ENCODE measurements at places on chromosomes 12 and 14.

GRCh38 chr14:29242755-29243754, 476.5 kb downstream of the FOXG1 start:
- peak; percentile 61 for DNase-seq

- no peak for DNase-seq
Observed at GRCh38 chr12:92070054-92070863, 75.4 kb downstream of the BTG1 start.

GRCh38 chr12:113260636-113261300, 39.5 kb downstream of the TPCN1 start:
- no peak for DNase-seq

DNA sequence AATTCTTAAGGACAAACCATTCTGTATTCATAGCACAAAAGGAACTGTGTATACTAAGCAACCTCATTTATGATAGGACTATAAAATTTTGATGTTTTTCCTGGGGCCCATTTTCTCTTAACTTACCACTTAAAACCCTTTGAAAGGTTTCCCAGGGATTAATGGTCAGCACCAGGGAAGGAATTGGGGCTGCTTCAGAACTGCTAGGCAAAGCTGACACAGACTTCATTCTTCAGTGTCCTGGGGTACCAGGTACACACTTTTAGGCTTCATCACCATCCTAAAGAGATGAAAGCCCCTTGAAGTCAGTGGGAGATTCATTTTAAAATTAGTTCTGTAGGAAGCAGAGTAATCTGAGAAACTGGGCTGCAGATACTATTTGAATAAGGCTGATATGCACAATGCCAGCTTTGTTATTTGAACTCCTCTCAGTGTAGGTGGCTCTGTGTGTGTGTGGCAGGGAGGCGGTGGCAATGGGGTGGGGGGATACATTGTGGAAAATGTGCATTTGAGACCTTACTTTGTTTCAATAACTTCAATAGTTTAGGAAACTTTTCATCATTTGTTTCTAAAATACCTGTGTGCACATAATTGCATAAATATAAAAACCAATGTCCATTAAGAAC, 329.3 kb upstream of the DCN start:
- DNase-seq: no peak

GRCh38 chr14:74524076-74524811, 30.7 kb downstream of the ISCA2 start:
- DNase-seq: no peak
